SJSA1 (cell line): ENCODE measurements at places on chromosomes 11 and 22.

DNA sequence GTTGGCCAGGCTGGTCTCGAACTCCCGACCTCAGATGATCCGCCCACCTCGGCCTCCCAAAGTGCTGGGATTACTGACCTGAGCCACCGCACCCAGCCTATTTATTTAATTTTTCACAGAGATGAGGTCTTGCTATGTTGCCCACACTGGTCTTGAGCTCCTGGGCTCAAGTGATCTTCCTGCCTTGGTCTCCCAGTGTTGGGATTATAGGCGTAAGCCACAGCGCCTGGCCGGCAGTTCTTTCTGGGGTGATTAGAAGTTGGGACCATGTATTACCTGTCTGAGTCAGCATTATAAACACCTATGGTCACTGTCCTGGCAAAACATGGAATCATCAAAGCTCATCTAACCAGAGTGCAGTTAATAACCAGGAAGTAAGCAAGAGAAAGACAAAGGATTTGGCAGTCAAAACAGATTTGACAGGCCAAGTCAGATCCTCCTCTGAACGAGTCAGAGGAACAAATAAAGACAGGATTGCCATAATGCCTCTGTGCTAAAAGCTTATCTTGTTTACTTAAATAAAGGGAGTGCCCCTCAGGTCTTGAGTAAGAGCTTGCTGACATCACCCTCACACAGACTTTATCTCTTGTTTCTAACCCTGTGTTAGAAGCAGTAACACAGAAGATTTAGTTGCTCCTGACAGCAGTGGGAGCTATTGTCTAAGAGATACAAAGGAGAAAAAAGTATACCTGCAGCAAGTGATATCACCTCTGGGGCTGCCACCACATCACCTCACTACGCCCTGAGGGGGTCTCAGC is 3.7 kb downstream of the SERPIND1 start:
- H3K4me1 ChIP-seq: peaks cover 12% of the 10 kb centered on the region
- no peak for DNase-seq
- H3K27ac ChIP-seq: peak overlapping the region; percentile 26
- H3K27me3 ChIP-seq: no peaks in the 10 kb centered on the region
- H3K4me3 ChIP-seq: no peak overlapping the region
- H3K36me3 ChIP-seq: peaks cover 6% of the 10 kb centered on the region; the same call in 1 of the 2 replicates

DNA sequence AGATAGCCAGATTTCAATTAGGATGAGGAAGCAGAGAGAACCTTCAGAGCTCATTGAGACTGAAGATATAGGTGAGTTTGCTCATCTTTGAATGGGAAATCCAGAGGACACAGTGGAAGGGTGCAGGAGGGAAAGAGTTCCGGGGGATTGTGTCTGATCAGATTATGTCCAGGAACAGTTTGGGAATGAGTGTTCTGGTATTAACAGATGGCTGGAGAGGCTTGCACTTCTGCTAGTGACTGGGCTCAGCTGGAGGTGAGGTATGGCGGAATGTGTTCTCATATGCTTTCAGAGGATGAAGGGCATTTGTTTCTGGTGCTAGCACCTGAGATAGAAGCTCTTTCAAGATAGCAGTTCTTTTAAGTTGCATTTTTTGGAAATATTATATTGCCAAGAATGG is 27.6 kb downstream of the ALKBH3 start:
- H3K36me3 ChIP-seq: peaks cover 82% of the 10 kb centered on the region
- H3K27ac ChIP-seq: no peak overlapping the region
- DNase-seq: no peak
- no peaks in the 10 kb centered on the region for H3K27me3 ChIP-seq
- no peaks in the 10 kb centered on the region for H3K4me1 ChIP-seq

- H3K4me1 ChIP-seq: peaks cover 29% of the 10 kb centered on the region
- 0 out of 2 replicates have a peak overlapping the region, but pooled peaks have one; percentile 8 for H3K27ac ChIP-seq
- peaks cover 82% of the 10 kb centered on the region for H3K36me3 ChIP-seq
- peak; percentile 80 for DNase-seq
- H3K27me3 ChIP-seq: no peaks in the 10 kb centered on the region
- no peak overlapping the region for H3K4me3 ChIP-seq
These were observed 9.3 kb downstream of the TFIP11 start for GRCh38 chr22:26502688-26503561.

GRCh38 chr22:21632237-21632895 is at the start of gene CCDC116:
CCDC116 (plus strand) TSS chr22:21632760; CDS start chr22:21633182, 422 bp downstream.
- peaks cover 9% of the 10 kb centered on the region for H3K4me1 ChIP-seq
- no peaks in the 10 kb centered on the region for H3K27me3 ChIP-seq
- no peak within 1 kb of the TSS for H3K4me3 ChIP-seq
- DNase-seq: no peak
- H3K36me3 ChIP-seq: peaks cover 20% of the 10 kb centered on the region

- H3K36me3 ChIP-seq: peaks cover 7% of the 10 kb centered on the region
- H3K27ac ChIP-seq: peak overlapping the region; percentile 96
- H3K4me3 ChIP-seq: peak overlapping the region; percentile 95
- no peak for DNase-seq
- H3K27me3 ChIP-seq: no peaks in the 10 kb centered on the region
These were observed 1.0 kb downstream of the CUL5 start for GRCh38 chr11:108009497-108010370.

DNA sequence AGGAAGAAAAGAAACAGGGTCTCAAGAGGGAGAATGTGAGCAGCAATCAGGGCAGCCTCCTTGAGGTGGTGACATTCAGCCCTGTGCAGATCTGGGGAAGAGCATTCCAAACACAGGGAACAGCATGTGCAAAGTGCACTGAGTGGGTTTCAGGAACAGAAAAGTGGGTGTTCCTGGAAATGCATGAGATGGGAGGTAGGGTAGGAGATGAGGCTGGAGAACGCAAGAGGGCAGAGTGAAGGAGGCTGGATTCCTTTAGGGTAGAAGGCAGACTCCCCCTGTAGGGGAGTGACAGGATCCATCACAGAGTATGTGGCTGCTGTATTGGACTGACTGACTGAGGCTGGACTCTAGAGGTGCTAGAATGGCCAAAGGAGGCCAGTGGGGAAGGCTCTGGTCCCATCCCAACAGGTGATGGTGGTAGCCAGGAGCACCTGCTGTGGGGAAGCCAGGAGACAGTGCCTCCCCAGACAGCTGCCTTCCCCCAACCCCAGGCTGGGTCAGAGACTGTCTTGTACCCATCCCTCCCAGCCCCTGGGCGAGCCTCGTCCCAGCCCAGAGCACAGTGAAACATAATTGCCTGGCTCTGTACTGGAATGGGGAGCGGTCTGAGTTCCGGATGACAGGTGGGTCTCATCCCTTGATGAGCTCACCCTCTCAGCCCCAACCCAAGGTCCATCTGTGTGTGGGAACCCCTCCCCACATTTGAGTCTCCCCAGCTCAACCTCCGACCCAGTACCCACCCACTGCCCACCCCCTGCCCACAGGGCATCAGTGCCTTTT is 419.4 kb downstream of the MN1 start:
- peaks cover 21% of the 10 kb centered on the region; the same call in 1 of the 2 replicates for H3K27me3 ChIP-seq
- no peak overlapping the region for H3K4me3 ChIP-seq
- H3K4me1 ChIP-seq: no peaks in the 10 kb centered on the region
- no peak for DNase-seq
- no peaks in the 10 kb centered on the region for H3K36me3 ChIP-seq
- no peak overlapping the region for H3K27ac ChIP-seq

GRCh38 chr22:50011447-50012210 is 936 bp downstream of the IL17REL start:
- no peak overlapping the region for H3K4me3 ChIP-seq
- no peaks in the 10 kb centered on the region for H3K36me3 ChIP-seq
- peaks cover 55% of the 10 kb centered on the region for H3K27me3 ChIP-seq
- no peak for DNase-seq
- H3K27ac ChIP-seq: no peak overlapping the region

GRCh38 chr22:23688121-23688520 is 2.7 kb upstream of the RGL4 start:
- no peaks in the 10 kb centered on the region for H3K27me3 ChIP-seq
- H3K27ac ChIP-seq: no peak overlapping the region
- no peak overlapping the region for H3K4me3 ChIP-seq
- no peak for DNase-seq

GRCh38 chr11:110797453-110797852 is 85.2 kb upstream of the ARHGAP20 start:
- H3K27ac ChIP-seq: no peak overlapping the region
- H3K27me3 ChIP-seq: no peaks in the 10 kb centered on the region
- no peaks in the 10 kb centered on the region for H3K4me1 ChIP-seq
- no peak overlapping the region for H3K4me3 ChIP-seq
- no peak for DNase-seq
- H3K36me3 ChIP-seq: no peaks in the 10 kb centered on the region

GRCh38 chr11:44524751-44525201 is 40.7 kb upstream of the CD82 start:
- H3K4me3 ChIP-seq: no peak overlapping the region
- no peaks in the 10 kb centered on the region for H3K4me1 ChIP-seq
- H3K27ac ChIP-seq: no peak overlapping the region
- H3K36me3 ChIP-seq: no peaks in the 10 kb centered on the region
- no peaks in the 10 kb centered on the region for H3K27me3 ChIP-seq

- no peak overlapping the region for H3K27ac ChIP-seq
- H3K4me1 ChIP-seq: peaks cover 20% of the 10 kb centered on the region
- no peaks in the 10 kb centered on the region for H3K27me3 ChIP-seq
- H3K4me3 ChIP-seq: no peak overlapping the region
These were observed 80.0 kb downstream of the C11orf91 start for GRCh38 chr11:33620423-33621171.

- H3K27ac ChIP-seq: peak overlapping the region; percentile 44
- H3K27me3 ChIP-seq: no peaks in the 10 kb centered on the region
- H3K4me3 ChIP-seq: no peak overlapping the region
- H3K36me3 ChIP-seq: no peaks in the 10 kb centered on the region
- H3K4me1 ChIP-seq: peaks cover 49% of the 10 kb centered on the region
- DNase-seq: peak; percentile 76
These were observed 9.9 kb upstream of the CELSR1 start for GRCh38 chr22:46547179-46547882.

- no peak overlapping the region for H3K4me3 ChIP-seq
- no peak for DNase-seq
- no peaks in the 10 kb centered on the region for H3K4me1 ChIP-seq
These were observed 170.0 kb downstream of the LRRC4C start for GRCh38 chr11:41289408-41289807.

DNA sequence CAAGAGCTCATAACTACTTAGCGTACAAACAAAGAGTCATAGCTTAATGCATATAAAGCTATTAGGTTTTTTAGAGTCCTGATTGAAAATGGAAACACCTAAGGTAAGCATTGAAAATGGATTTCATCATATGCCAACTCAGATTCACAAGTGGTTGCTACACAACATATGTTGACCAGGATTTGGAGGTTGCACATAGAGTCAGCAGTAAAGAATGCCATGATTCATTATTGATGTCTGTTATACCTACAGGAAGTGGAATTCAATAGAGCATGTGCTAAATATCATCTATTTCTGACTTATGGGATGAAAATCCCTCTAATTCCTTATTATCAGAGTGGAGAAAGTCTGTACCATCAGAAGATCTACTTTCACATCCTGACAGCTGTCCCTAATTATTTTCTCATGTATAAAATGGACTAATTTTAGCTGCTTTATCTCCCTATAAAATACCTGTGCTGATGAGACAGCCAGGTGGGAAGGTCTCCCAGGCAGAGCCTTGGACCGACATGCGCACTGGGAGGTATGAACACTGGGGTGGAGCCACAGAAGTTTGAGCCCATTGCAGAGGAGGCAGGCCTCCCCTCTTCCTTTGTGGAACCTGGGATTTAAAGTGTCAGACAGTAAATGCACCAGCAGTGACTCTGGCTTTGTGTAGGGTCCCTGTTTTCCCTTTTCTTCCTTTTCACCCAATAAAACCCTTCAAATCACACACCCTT is 204.2 kb downstream of the AASDHPPT start:
- no peaks in the 10 kb centered on the region for H3K27me3 ChIP-seq
- H3K4me3 ChIP-seq: no peak overlapping the region
- no peak overlapping the region for H3K27ac ChIP-seq
- peak; percentile 0 for DNase-seq
- H3K36me3 ChIP-seq: no peaks in the 10 kb centered on the region
- H3K4me1 ChIP-seq: no peaks in the 10 kb centered on the region; the same call in 1 of the 2 replicates

GRCh38 chr11:68372625-68373024 is 60.2 kb downstream of the LRP5 start:
- peaks cover 17% of the 10 kb centered on the region for H3K4me1 ChIP-seq
- no peak overlapping the region for H3K4me3 ChIP-seq
- H3K36me3 ChIP-seq: peaks cover 5% of the 10 kb centered on the region
- no peak for DNase-seq
- no peaks in the 10 kb centered on the region for H3K27me3 ChIP-seq

- peak; percentile 8 for DNase-seq
- H3K4me3 ChIP-seq: no peak overlapping the region
- peaks cover 28% of the 10 kb centered on the region for H3K27me3 ChIP-seq
- 0 out of 2 replicates have a peak, but pooled peaks cover 3% of the 10 kb centered on the region for H3K4me1 ChIP-seq
These were observed 439 bp downstream of the LMO1 start for GRCh38 chr11:8263109-8263768.

DNA sequence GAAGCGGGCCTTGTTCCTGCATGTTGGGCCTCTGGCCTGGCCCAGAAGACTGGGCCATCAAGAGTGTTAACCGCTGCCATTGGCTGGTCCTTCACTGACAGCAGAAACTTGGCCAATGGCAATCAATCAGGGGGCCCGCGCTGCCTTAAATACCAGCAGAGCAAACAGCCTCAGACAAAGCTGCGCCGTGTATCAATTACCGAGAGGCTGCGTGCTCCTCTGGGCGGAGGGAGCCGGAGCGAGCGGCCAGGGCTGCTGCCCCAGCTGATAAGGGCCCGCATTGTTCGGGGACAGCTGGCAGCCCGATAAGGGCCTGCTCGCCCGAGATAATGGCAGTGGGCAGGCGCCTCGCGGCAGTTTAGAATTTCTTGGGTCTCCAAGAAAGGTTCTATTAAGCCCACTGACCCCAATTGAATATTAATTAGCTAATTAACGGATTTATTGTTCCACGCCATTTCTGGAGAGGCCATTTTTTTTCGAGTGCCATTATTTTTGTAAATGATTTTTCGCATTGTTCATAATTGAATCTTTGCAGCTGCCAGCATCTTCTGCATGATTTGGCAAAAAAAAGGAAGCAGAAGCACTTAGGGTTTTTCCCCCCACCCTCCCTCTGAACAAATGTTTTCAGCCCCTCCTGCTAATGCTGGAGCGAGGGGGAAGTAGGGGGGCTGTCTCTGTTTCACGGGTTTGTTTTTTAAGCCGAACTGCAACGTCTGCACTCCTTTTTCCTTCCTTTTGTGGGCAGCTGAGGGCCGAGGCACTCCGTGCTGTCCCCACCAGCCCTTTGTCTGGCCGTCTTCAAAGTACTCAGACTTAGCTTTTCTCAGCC is 37.6 kb upstream of the RIC3 start:
- H3K4me1 ChIP-seq: no peaks in the 10 kb centered on the region
- H3K36me3 ChIP-seq: no peaks in the 10 kb centered on the region
- no peak overlapping the region for H3K4me3 ChIP-seq

- H3K4me1 ChIP-seq: no peaks in the 10 kb centered on the region
- H3K27me3 ChIP-seq: no peaks in the 10 kb centered on the region
- DNase-seq: no peak
- H3K27ac ChIP-seq: no peak overlapping the region
- peaks cover 29% of the 10 kb centered on the region for H3K36me3 ChIP-seq
These were observed 7.1 kb downstream of the RRP8 start for GRCh38 chr11:6596239-6596877.
